ENCODE measurements at places on chromosomes 2 and 18.
A peak's percentile ranks its signal among the peaks of the same experiment; 100 is the strongest.

GRCh38 chr18:22145160-22145559 is 24.2 kb upstream of the GATA6 start:
- no peak for DNase-seq

GRCh38 chr2:37720533-37721200 is 49.2 kb upstream of the CDC42EP3 start:
- DNase-seq: peak; percentile 14

DNA sequence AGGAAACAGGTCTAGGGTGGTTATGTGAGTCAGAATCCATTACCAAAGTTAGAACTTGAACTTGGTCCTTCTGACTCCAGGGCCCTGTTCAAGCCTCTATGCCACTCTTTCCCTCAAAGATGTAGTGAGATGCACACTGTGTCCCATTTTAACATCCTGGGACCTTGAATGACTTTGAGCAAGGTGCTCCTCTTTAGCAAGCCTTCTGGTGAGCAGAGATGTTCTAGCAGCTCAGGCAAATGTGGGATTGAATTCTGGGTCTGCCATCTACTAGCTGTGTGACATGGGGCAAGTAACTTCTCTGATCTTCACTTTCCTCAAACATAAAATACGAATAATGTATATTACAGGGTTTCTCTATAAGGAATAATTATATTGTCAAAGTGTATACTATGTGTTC is 294.0 kb upstream of the CXCR4 start:
- no peak for DNase-seq

GRCh38 chr2:71898375-71898774 is 249.3 kb downstream of the CYP26B1 start:
- DNase-seq: no peak

GRCh38 chr2:67993329-67993728 is 69.5 kb downstream of the C1D start:
- DNase-seq: no peak

GRCh38 chr18:7728297-7728696 is 161.2 kb downstream of the PTPRM start:
- DNase-seq: no peak

- no peak for DNase-seq
Observed at GRCh38 chr2:168529900-168530561, 74.0 kb downstream of the CERS6 start.

- DNase-seq: peak; percentile 80
Observed at GRCh38 chr18:77063260-77063659, 69.3 kb downstream of the MBP start.

DNA sequence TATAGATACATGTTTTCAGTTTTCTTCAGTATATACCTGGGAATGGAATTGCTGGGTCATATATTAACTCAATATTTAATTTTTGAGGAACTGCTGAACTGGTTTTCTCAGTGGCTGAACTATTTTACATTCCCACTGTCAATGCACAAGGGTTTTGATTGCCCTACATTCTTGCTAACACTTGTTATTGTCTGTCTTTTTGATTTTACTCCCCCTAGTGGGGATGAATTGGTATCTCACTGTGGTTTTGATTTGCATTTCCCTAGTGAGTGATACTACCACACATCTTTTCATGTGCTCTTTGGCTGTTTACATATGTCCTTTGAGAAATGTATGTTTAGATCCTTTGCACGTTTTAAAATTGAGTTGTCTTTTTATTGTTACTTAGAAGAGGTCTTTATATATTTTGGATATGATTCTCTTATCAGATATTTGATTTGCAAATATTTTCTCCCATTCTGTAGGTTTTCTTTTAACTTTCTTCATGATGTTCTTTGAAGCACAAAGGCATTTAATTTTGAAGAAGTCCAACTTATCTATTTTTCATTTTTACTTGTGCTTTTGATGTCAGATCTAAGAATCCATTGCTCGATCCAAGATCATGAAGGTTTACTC is 36.2 kb downstream of the ASB1 start:
- DNase-seq: peak; percentile 62

DNA sequence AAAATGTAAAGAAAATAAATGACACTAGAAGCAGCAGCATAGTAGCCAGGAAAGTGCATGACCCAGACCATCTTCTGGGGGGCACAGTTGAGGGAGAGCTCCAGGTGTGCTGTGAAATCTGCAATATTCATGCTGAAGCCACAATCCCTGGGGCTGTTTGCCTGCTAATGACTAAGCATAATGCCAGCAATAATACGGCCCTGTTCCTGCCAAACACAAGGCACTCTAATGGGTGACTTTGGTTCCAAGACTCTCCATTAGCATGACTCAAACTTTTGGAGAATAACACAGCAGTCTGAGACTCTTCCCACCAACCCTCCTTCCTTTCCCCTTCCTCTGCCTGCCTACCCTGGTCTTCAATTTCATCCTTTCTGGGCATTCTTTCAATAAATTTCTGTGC is 77.9 kb upstream of the DOCK10 start:
- peak; percentile 81 for DNase-seq

DNA sequence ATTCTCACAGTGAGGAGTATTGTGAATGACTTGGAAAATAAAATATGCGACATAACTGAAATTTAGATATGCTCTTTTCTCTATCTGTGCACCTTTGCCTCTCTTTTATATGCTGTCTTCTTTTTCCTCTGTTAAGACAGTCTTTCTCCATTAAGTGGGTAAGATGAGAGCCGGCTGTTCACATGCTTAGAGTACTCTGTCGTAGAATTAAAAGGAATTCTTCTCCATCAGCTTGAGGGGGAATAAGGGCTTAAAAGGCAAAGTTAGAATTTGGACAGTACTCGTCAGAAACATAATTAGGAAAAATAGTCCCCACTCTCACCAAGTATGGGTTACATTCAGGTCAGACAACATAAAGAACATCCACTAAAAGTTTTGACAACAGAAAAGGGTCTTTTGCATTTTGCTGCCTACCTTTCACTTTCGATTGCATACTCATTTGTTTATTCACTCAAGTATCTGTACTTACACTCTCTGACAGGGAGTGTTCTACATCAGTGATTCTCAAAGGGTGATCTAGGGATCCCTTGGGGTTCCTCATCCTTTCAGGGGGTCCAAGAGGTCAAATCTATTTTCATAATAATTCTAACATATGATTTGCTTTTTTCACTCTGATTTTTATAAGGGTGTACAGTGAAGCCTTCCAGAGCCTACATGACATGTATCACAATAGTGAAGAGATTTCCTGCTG is 48.0 kb downstream of the ARHGAP15 start:
- peak; percentile 29 for DNase-seq

DNA sequence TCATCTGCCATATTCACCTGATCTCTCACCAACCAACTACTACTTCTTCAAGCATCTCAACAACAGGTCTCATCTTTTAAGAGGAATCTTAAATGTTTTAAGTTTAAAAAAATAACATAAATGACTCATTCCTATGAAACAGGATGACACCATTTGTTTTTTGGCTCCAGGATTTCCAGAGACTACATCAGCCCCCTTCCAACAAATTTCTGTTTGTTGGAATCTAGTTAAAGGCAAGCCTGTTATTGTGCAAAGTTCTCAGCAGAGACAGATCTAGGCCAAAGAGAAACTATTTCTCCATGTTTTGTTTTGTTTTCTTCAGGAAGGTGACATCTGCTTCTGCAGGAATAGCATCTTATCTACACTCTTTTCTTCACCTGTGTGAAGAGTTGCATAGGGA is 204.8 kb upstream of the SH3BP4 start:
- no peak for DNase-seq

- no peak for DNase-seq
Observed at GRCh38 chr18:80188643-80189530, 58.4 kb downstream of the PARD6G start.

All from renal cortical epithelial cell (primary cell).